ENCODE measurements at places on chromosomes 6 and 20.

- DNase-seq: no peak
Measured at GRCh38 chr6:139485742-139486475, 111.5 kb upstream of the CITED2 start.

DNA sequence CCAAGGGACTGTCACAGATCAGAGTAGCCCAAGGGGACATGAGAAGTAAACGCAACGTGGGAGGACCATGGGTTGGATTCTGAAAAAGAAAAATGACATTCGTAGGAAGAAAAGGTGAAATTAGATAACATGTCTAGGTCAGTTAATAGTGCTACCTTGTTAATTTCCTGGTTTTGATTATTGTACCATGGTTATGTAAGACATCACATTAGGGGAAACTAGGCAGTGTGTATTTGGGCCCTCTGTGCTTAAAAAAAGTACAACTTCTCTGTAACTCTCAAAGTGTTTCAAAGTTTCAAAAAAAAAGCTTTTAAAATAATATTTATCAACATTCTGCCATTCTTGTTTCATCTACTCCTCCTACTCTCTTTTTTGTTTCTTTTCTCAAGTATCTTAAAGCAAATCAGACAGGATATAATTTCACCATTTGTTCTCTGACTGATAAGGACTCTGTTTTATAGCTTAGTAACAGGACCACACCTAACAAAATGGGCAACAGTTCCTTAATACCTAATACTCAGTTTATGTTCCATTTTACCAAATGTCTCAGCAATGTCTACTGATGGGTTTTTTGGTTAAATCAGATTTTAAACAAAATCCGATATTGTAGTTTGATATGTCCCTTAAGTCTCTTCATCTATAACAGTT, 97.1 kb upstream of the PLCB4 start:
- DNase-seq: no peak

DNA sequence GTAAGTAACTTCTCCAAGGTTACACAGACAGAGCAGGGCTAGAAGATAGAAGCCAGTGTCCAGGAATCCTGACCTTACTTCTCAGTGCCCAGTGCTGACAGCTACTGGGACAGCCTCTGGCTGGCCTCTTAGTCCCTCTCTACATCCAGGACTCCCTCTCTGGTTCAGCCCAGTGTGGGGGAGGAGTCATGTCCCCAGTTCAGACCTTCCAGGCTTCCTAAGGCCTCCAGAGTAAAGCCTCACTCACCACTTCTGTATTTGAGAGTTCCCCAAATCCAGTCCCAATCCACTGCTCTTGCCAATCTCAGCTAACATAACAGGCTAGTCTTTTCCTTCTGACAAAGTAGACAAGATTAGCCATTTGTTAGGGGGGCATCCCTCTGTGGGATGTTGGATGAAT, 36.9 kb upstream of the EPB41L1 start:
- DNase-seq: no peak

- no peak for DNase-seq
Measured at GRCh38 chr20:51529758-51530157, 12.8 kb downstream of the NFATC2 start.

DNA sequence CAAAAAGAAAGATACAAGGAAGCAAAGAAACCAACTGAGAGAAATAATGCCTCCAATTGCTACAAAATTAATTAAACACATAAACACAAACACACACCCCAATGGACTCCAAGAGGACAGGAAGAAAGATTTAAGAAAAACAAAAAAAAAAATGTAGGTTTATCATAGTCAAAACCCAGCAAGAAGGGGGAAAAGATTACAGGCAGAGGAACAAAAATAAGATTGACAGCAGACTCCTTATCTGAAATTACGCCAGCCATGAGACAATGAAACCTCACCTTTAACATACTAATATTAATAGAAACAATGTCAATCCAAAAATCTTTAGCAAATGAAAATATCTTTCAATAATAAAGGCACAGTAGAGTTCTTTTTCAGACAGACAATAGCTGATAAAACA, 155.8 kb downstream of the RNGTT start:
- DNase-seq: no peak

DNA sequence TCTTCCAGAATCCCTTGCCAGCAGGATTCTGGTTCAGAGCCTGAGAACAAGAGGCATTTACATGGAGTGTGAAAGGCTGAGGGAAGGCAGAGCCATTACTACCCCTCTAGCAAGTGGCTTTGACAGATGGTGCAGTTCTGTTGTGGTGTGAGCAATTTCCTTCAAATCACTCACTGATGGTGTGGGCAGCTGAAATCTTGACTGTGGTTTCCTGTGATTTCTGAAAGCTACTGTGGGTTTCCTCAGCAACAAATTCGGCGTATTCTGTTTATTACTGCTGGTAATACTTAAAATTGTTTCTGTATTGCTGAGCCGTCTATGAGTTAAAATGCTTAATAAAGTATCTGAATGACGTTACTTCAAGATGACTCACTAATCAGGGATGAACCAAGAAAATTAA, 181.5 kb upstream of the TCF21 start:
- DNase-seq: no peak

DNA sequence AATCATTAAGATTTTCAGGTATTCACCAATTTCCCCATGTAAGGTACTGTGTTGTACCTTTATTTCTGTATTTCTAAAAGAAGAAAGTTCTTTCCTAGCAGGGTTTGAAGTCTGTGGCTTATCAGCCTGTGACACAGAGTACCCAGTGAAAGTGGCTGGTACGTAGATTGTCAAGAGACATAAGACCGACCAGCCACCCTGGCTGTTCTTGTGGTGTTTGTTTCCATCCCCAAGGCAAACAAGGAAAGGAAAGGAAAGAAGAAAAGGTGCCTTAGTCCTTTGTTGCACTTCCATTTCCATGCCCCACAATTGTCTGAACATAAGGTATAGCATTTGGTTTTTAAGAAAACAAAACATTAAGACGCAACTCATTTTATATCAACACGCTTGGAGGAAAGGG, 40.6 kb upstream of the SMIM28 start:
- DNase-seq: no peak

DNA sequence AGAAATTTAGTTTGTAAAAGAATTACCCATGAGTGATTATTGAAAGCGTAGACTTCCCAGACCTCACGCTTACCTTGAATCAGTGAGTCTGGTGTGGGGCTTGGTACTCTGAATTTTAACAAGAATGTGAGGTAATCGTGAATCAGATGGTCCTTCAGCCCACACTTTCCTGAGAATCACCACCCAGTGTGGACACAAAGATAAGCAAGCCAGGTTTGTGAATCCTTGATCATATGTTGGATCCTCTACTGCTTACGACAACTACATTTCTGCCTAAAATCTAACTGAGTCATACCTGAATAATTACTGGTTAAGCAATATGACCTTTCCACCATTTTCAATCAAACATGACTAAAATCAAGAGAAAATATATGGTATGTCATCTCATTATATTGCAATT, 589.3 kb downstream of the TFAP2A start:
- DNase-seq: no peak

DNA sequence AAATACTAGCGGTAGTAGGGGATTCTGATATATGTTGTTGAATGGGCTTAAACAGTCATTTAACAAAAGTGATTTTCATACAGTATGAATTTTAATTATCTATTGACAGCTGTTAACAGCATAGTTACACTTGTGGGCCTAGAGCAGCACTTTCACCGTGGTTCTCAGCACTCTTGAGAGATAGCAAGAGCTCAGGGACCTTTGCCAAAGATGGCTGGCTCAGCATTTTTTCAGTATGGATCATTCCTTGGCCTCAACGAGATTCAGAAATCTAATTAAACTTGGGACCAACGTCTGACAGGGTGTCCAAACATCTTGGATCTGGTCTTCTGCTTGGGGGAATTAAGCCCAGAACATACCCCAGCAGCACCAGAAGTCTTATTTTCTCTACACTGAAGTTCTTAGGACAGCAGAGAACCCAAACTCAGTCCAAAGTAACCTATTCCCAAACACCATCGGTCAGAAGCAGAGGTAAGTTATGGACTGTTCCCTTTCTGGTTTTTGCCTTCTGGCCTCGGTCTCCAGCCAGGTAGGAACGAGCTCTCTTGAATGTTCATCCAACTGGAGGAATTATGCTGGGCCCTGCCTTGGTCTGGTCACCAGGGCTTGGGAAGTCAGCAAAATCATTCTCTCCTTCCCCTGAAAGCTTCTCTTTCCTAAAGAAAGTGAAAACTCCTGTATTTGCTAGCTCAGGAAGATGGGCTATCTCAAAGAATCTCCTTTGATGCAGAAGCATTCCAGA, 25.7 kb downstream of the PRPH2 start:
- no peak for DNase-seq

- DNase-seq: no peak
Measured at GRCh38 chr6:6131492-6132109, 124.9 kb upstream of the NRN1 start.

GRCh38 chr6:88855541-88856147, 107.8 kb downstream of the RNGTT start:
- DNase-seq: no peak

- no peak for DNase-seq
Measured at GRCh38 chr6:40948570-40948969, 90.5 kb downstream of the UNC5CL start.

GRCh38 chr6:158686791-158687381, 37.0 kb downstream of the SYTL3 start:
- no peak for DNase-seq

DNA sequence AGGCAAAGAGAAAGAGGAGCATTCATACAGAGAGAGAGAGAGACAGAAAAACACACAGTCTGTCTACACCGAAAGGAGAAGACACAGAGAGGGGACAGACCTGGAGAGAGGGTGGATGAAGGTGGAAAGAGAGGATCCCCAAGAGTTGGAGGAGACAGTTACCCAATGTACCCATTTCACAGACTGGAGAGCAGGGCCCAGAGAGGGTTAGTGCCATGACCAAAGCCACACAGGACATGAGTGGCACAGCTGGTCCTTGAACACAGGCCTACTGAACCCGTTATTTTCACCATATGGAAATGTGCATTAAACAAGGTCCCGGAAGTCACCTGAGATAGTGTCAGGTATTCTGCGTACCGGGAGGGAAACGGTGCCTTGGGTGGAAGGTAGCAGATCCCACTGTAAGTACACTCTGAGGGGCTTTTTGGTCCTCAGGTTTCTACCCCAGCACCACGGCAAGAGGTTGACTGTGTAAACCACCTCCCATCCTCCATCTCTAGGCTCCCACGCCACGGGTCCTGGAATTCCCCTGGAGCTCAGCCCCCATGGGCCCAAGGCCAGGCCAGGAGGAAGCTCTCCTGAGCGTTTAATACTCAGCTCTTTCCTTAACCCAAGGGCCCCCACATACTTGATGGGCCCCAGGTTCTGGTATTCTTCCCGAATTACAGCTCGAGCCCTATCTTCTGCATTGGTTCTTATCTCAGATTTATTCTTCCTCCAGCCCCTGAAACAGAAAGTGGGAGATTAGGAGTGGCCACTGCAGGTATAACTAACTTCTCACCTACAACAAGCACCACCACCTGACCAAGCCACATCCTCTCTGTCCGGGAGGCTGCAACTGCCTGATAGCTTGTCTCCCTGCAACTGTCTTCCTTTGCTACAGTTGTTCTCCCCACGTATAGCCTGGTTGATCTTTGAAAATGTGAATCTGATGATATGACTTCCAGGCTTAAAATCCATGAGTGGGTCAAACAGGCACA, 38.4 kb upstream of the OCSTAMP start:
- no peak for DNase-seq

Data from epithelial cell of prostate (primary cell).